ENCODE measurements at places on chromosomes 12 and 14.

DNA sequence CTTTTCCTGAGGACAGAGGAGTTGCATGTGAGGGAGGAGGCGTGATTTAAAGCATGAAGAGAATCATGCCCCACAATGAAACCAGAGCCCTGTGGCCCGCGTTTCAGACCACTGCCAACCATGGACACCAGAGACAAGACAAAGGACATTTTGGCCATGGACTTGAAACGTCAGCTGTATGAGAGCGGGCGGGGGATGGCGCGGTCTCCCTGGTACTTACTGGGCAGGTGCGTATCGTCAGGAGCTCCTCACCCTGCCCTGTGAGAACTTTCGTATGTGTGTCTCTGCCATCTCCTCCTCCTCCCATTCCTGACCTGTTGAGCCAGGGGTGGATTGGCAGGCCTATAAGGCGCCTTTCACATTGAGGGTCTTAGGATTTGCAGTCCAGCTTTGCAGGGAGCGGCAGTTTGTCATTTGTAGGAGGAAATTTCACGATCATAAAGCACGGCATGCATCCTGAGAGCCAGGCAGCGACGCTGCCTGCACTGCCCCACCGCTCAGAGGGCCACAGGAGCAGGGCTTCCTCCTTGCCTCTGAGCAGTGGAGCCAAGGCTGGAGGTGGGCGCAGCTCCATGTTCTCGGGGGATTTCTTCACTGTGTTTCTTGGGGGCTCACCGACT lies 22.2 kb downstream of the SFSWAP start:
- no peak for DNase-seq

DNA sequence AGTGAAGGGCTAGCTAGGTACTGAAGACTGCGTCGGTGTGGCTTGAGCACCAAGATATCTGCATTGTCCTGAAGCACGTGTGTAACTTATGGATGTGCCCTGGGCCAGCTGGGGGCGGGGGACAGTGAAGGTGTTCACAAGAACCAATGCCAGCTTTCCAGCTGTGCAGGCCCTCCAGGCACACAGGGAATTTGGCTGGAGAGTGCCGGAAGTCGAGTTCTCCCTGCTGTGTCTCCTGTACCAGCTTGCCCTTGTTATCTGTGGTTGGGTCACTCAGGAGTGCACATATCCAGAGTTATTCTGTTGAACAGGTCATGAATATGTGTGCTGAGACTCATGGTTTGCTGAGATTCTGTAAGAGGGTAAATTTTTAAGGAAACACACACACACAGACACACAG lies 75.9 kb upstream of the CRY1 start:
- no peak for DNase-seq

- DNase-seq = no peak
These were observed 105.1 kb downstream of the SINHCAF start for GRCh38 chr12:31220633-31221550.

DNA sequence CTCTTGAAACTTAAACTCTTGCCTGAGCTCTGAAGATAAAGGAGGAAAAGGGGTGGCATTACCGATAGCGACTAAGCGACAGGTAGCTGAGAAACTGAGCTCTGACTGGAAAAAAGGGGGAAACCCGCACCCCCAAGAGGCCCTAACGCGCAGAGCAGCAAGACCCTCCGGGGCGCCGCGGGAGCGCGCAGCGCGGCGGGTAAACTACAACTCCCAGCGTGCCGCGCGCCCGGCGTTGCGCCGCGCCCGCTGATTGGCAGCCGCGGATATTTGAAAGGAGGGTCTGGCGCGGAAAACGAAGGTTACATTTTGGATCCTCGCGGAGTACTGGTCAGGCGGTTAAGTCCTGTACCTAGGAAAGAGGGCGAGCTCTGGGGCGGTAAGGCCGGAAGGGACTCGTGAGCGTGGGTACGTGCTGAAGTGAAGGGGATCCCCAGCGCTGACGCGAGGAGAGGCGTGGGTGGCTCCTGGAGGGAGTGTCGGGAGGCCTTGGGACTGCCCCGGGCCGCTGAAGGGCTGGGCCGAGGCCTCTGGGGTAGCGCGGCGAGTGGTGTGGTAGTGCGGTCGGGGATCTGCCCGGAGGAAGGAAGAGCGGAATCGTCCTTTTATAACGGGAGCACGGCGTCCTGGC lies at the start of gene ESPL1:
ESPL1 (plus strand) TSS at position 301 of the 631 bp plus-strand sequence. CDS start 468 bp downstream, outside the sequence.
- peak; percentile 85 for DNase-seq

DNA sequence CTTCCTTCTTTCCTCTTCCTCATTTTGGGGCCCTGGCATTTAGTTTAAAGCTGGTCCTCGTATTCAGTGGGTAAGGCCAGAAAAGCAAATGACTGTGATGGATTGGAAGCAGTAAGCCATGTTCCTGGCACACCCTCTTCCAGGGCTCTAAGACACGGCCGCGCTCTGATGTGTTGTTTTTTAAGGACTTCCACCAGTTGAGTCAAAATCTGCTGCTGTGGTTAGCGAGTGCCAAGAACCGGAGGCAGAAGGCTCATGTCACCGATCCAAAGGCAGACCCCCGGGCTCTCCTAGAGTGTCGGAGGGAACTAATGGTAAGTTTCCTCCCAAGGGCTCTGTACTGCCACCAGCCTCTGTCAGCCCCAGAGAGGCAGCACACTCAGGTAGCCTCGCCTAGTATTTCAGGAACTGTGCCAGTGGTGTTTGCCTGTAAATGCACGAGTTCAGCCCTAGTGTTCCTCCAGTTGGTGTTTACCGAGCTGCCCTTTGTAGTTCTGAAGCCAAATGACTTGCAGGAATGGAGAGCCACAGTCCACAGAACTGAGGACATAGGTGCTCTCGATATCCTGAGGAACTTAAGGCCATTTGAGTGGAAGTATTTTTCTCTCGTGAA lies 72.7 kb downstream of the ESR2 start:
- DNase-seq = no peak

- no peak for DNase-seq
These were observed 37.0 kb upstream of the TSPAN9 start for GRCh38 chr12:3040026-3040656.

DNA sequence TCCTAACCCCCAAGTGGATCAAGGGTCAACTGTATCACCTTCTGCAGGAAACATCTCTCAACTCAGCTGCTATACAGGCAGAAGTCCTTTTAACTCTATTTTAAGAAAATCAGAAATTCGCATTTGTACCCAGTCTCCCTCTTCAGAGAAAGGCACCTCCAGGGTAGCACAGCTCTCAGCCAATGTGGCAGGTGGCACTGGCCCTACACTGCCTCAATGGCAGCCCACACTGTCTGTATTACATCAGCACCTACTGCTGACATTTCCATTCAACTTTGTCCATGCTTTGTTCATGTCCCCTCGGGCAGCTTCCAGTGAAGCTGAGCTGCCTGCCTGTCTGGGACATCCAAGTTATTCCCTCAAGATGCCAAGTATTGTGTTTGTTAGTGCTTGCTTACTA lies 8.8 kb downstream of the SPTSSA start:
- no peak for DNase-seq

GRCh38 chr12:6167327-6168280 lies 32.6 kb upstream of the CD9 start:
- DNase-seq = peak; percentile 49

DNA sequence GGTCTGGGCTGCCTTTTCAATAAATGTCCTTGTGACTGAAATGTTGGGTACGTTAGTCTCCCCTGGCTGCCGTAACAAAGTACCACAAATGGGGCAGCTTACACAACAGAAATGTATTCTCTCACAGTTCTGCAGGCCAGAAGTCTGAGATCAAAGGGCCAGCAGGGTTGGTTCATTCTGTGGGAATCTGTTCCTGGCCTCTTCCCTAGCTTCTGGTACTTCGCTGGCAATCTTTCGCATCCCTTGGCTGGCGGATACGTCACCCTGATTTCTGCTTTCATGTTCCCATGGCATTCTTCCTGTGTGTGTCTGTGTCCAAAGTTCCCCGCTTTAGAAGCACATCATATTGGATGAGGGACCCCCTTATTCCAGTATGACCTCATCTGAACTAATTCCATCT lies 95.8 kb upstream of the NCOR2 start:
- DNase-seq = no peak

DNA sequence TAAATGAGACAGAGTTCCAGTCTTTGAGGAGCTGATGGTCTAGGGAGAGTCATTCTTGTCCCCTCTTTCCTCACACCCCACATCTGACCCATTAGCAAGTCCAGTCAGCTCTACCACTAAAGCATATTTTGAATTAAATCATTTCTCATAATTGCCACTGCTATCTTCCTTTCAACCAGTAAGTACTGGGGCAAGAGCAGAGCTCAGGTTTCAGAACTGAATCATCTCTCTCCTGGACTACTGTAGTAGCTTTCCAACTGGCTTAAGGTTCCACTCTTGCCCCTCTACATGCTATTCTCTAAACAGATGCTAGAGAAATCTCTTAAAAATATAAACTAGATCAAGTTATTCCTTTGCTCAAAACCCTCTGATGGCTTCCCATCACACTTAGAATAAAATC lies 218.3 kb downstream of the TTC6 start:
- no peak for DNase-seq

GRCh38 chr12:103114296-103115055 lies 157.0 kb downstream of the ASCL1 start:
- no peak for DNase-seq

DNA sequence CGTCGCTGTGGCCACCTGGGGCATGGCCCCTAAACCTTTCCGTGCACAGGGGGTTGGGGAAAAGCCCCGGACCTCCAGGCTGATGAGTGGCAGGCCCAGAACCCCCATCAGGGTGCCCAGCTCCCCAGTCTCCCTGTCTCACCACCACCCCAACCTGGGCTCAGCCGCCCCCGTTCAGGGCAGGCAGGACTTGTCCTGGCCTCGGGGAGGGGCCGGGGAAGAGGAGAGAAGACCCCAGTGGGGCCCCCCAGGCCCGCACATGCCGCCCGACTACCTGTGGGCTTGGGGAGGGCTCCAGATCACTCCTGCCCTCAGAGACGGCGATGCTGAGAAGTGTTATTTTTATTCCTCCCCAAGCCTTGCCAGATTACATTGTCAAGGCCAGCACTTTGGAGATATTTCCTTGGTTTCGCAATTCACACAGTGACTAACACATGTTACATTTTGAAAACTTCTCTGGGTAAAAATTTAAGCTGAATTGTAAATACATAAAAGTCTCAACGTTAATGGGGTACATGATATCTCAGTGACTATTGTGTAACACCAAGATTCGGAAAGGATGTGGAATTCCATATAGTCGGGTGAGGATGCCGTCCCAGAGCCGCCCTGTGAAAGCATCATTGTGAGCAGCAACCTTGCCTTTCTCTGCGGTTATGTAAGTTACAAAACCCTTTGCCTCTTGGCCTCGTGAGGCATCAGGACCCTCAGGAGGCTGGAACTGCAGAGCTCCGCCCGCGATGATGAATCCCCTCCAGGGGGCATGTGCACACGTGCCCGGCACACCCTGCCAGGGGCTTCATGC lies 85.6 kb upstream of the DIO3 start:
- DNase-seq = no peak

DNA sequence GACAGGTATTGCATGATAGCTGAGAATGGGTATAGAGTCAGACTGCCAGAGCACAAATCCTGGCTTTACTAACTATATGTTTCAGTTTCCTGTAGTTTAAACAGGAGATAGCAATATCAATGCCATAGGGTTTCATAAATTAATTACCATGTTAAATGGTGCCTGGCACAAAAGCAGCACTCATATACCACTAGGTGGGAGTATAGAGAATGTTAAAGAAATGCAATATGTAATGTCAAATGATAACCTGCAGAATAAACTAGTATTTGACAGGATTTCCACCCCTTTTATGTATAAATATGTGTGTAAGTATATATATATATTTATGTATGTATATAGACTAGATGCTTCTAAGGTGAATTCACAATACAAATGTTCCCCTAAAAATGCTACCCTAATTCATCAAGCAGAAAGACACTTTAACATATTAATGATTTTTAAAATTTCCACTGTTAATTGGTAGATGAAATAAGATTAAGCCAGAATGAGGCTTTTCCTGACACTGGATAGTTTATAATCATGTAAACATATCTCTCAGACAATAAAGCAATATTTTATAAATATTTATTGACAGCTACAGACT lies 8.6 kb downstream of the WDR89 start:
- DNase-seq = peak; percentile 61

GRCh38 chr14:94771158-94771905 lies 1.4 kb upstream of the GSC start:
- DNase-seq = no peak

GRCh38 chr14:64610049-64610746 lies 60.4 kb downstream of the PPP1R36 start:
- DNase-seq = no peak

GRCh38 chr12:104529130-104529874 lies 72.6 kb downstream of the CHST11 start:
- no peak for DNase-seq

- DNase-seq = peak; percentile 31
These were observed 3.8 kb downstream of the ETV6 start for GRCh38 chr12:11653215-11653753.

- no peak for DNase-seq
These were observed 51.6 kb downstream of the RPS6KA5 start for GRCh38 chr14:91008759-91009409.

GRCh38 chr12:44019118-44019517 lies 183.2 kb downstream of the TMEM117 start:
- no peak for DNase-seq

- DNase-seq = no peak
These were observed 109.7 kb downstream of the SLC25A47 start for GRCh38 chr14:100432652-100433427.
